ENCODE measurements at places on chromosomes 2 and 18. TPM values are rescaled to one million over a fixed set of nuclear protein-coding genes. Genes with fewer than 3 reads are reported as not detected.

The MAL gene
- total RNA-seq = not detected

The ZFP36L2 gene
- total RNA-seq = 62.1 TPM

The ANTXR1 gene
- total RNA-seq = not detected

The MARCO gene
- total RNA-seq = not detected

The HTR2B gene
- total RNA-seq = not detected

The PRLH gene
- total RNA-seq = not detected

The CYTIP gene
- total RNA-seq = 130 TPM

The UXS1 gene
- 24.2 TPM for total RNA-seq

The REG3G gene
- not detected for total RNA-seq

The DNMT3A gene
- 45.0 TPM for total RNA-seq

The APOB gene
- not detected for total RNA-seq

The TUBA3E gene
- total RNA-seq = not detected

The LDAH gene
- 31.7 TPM for total RNA-seq

The FKBP7 gene
- total RNA-seq = 0.44 TPM

All from activated B cell treated with CpG ODN at 0.5 μM for 24 hours (primary cell).